ENCODE measurements at places on chromosomes 1 and 21.

- no peak overlapping the region for H3K4me3 ChIP-seq
- H3K4me1 ChIP-seq: no peaks in the 10 kb centered on the region
- no peaks in the 10 kb centered on the region for H3K27me3 ChIP-seq
- no peak for DNase-seq
- no peaks in the 10 kb centered on the region for H3K36me3 ChIP-seq
Observed at GRCh38 chr1:40699787-40700186, 8.3 kb downstream of the NFYC start.

DNA sequence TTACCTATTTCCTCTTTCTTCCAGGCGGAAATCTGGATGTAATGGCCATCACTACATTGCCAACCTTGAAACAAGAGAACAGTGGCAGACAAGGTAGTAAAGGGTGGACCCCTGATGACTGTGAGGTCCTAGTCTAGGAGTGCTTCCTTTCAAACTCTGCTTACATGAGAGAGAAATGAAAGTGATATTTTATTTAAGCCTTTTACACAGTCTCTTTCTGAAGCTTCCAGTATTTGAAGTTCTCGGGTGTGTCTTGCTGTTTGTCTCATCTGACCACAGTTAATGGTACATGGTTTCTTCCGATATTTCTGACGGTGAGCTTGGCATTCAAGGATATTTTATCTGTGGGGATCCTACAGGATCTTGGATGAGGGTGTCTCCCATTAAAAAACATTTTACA lies 215.2 kb downstream of the SLC45A1 start:
- H3K27ac ChIP-seq: no peak overlapping the region
- H3K36me3 ChIP-seq: no peaks in the 10 kb centered on the region
- H3K4me3 ChIP-seq: no peak overlapping the region

GRCh38 chr1:41382480-41383090 lies 21.4 kb downstream of the FOXO6 start:
- H3K27ac ChIP-seq: peak overlapping the region; percentile 65
- H3K36me3 ChIP-seq: no peaks in the 10 kb centered on the region
- DNase-seq: peak; percentile 57
- H3K4me3 ChIP-seq: peak overlapping the region; percentile 35
- peaks cover 20% of the 10 kb centered on the region for H3K27me3 ChIP-seq
- H3K4me1 ChIP-seq: no peaks in the 10 kb centered on the region

DNA sequence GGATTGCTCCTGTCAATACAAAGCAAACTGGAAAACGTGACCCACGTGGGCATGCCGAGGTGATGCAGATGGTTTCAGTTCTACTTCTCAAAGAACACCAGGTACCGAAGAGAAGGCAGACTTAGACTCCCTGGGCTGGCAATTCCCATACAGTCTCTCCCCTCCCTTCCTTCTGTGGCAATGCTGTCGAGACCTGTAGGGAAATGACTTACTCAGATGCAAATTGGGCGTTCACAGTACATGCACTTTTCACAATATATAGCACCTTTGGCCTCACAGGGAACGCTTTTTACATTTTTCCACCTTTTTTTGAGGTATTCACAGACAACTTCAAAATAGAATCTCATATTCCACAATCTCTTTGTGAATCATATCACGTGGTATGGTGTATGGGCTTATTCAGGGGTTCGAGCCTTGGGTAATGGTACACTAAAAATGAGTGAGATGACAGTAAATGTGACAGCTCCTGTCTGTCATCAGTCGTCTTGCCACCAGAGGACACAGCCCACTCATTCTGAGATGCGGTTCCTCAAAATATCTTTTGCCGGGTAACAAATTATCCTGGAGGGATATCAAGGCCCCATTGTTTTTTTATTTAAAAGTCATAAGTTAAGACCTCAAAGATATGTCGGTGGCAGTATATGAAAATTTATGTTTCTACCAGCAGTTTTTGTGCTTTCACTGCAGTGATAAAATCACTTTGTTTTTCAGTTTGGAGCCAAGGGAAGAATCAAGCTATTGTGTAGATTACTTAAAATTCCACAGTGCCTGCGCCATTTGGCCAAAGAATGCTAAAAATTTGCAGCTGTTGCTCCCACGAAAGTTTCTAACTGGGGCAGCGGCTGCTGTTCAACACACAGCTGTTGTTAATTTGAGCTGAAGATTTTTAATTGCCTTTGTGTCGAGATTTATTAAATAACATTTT lies 168.4 kb downstream of the ZZZ3 start:
- H3K36me3 ChIP-seq: no peaks in the 10 kb centered on the region
- no peak overlapping the region for H3K4me3 ChIP-seq
- H3K4me1 ChIP-seq: no peaks in the 10 kb centered on the region
- no peak overlapping the region for H3K27ac ChIP-seq
- H3K27me3 ChIP-seq: no peaks in the 10 kb centered on the region

DNA sequence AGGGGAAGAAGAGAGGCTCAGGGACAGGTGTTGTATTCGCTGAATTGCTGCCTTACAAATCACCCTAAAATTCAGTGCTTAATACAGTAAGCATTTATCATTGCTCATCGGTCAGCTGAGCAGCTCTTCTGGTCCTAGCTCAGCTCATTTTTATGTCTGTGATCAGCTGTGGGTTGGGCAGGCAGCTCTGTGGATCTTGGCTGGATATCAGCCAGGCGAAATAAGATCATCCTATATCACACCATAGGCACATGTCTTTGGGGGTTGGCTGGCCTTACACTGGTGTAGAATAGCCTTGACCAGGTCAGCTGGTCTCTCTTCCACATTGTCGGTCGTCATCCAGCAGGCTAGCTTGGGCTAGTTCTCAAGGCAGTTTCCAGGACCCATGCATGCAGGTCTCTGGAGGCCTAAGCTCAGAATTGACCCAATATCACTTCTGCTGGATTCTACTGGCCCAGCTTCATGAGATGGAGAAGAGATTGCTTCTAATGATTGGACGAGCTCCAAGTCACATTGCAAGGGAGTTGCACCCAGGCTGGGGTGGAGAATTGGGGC lies 448.6 kb downstream of the KIF26B start:
- no peaks in the 10 kb centered on the region for H3K36me3 ChIP-seq
- H3K27me3 ChIP-seq: no peaks in the 10 kb centered on the region
- no peaks in the 10 kb centered on the region for H3K4me1 ChIP-seq
- H3K27ac ChIP-seq: no peak overlapping the region

- no peak for DNase-seq
- no peaks in the 10 kb centered on the region for H3K4me1 ChIP-seq
- H3K27ac ChIP-seq: no peak overlapping the region
- no peak overlapping the region for H3K4me3 ChIP-seq
- H3K27me3 ChIP-seq: no peaks in the 10 kb centered on the region
Observed at GRCh38 chr1:246815693-246816270, 91.6 kb downstream of the SCCPDH start.

- H3K36me3 ChIP-seq: no peaks in the 10 kb centered on the region
- H3K4me3 ChIP-seq: no peak overlapping the region
- DNase-seq: no peak
- H3K4me1 ChIP-seq: peaks cover 2% of the 10 kb centered on the region
- no peaks in the 10 kb centered on the region for H3K27me3 ChIP-seq
Observed at GRCh38 chr21:43762303-43763128, 13.6 kb downstream of the CSTB start.

DNA sequence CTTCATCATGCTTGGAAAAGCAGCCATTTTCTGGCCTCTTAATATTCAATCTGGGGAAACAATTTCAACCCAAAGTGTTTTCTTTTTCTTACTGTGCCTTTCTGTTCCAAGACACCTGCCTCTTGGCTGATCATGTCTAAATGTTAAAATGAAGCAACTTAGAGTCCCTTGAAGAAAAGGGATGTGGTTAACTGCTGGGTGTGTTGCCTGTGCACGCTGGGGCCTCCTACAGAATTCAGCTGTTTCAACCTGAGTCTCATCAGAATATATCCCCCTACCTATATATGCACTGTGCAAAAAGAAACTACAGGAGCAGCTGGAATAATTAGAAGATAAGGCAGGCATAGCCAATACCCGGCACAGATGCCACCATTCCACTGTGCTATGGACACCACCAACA lies 222.0 kb downstream of the OMA1 start:
- H3K4me1 ChIP-seq: no peaks in the 10 kb centered on the region
- no peaks in the 10 kb centered on the region for H3K27me3 ChIP-seq
- H3K4me3 ChIP-seq: no peak overlapping the region
- no peaks in the 10 kb centered on the region for H3K36me3 ChIP-seq

DNA sequence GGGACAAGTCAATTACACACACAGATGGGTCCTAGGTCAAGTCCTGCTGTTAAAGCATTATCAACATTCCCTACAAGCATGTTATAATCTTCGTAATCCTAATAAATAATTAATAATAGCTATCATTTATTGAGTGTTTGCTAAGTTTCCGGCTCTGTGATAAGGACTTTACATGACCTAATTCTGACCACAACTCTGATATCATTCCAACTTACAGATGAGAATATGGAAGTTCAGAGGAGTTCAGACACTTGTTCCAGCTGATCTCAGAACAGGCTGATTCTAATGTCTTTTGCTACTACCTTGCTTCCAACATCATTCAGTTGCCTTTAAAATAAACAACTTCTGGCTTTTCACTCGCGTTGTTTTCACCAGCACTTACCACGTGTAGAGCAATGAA lies 770.1 kb upstream of the CXADR start:
- no peak for DNase-seq
- no peak overlapping the region for H3K4me3 ChIP-seq
- no peaks in the 10 kb centered on the region for H3K36me3 ChIP-seq
- H3K4me1 ChIP-seq: no peaks in the 10 kb centered on the region
- H3K27me3 ChIP-seq: no peaks in the 10 kb centered on the region

DNA sequence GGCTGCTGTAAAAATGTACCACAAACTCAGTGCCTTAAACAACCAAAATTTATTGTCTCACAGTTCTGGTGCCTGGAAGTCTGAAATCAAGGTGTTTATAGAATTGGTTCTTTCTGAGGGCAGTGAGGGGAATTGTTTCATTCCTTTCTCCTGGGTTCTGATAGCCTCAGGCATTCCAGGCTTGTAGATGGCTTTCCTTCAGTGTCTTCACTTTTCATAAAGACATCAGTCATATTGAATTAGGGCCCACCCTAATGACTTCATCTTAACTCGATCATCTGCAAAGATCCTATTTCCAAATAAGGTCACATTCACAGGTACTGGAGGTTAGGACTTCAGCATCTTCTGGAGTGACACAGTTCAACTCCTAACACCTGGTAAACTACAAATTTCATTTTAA lies 15.0 kb downstream of the CDKN2C start:
- H3K4me1 ChIP-seq: no peaks in the 10 kb centered on the region
- H3K4me3 ChIP-seq: no peak overlapping the region
- H3K27me3 ChIP-seq: no peaks in the 10 kb centered on the region
- no peak overlapping the region for H3K27ac ChIP-seq

DNA sequence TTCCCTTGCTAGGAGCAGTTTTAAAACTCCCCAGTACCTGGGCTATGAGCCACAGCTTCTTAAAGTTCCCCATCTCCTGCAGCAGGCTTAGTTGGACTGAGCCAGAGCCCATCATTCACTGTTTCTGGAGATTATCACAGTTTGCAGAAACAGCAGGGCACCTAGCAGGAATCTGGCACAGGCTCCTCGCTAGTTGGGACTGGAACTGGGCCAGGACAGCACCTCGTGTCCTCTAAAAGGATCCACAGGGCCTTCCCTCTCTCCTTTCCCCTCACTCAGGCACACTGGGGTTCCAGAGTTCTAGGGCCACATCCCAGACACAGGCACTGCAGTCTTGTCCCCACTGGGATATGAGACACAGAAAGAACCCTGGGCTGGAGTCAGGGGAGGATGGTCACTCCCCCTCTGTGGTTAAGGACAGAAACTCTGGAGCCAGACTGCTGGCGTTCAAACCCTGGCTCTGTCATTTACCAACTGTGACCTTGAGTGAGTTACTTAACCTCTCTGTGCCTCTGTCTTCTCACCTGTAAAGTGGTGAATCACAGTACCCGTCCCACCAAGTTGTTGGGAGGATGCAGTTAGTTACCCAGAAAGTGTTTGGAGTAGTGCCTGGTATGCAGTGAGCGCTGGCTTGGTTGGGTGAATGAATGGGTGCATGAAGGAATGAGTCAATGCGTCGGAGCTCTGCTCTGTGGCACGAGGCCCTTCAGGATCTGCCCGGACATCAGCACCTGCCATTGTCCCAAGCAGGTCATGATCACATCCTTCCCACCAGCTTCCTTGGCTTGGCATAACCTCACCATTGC lies 18.8 kb upstream of the ECE1 start:
- H3K27me3 ChIP-seq: no peaks in the 10 kb centered on the region
- no peaks in the 10 kb centered on the region for H3K36me3 ChIP-seq
- no peaks in the 10 kb centered on the region for H3K4me1 ChIP-seq
- H3K27ac ChIP-seq: no peak overlapping the region
- no peak for DNase-seq

GRCh38 chr1:232575763-232576040 lies 54.2 kb downstream of the SIPA1L2 start:
- no peaks in the 10 kb centered on the region for H3K4me1 ChIP-seq
- H3K27me3 ChIP-seq: no peaks in the 10 kb centered on the region
- no peak overlapping the region for H3K4me3 ChIP-seq
- H3K27ac ChIP-seq: no peak overlapping the region
- DNase-seq: no peak

GRCh38 chr1:23436520-23437354 lies 12.2 kb upstream of the TCEA3 start:
- peak; percentile 98 for DNase-seq
- peaks cover 10% of the 10 kb centered on the region for H3K4me1 ChIP-seq
- H3K4me3 ChIP-seq: no peak overlapping the region
- peak overlapping the region; percentile 82 for H3K27ac ChIP-seq

- H3K4me3 ChIP-seq: no peak overlapping the region
- H3K4me1 ChIP-seq: no peaks in the 10 kb centered on the region
- no peak overlapping the region for H3K27ac ChIP-seq
- DNase-seq: no peak
Observed at GRCh38 chr21:44556879-44557278, 1.7 kb downstream of the KRTAP10-3 start.

- no peak overlapping the region for H3K4me3 ChIP-seq
- no peak for DNase-seq
- no peaks in the 10 kb centered on the region for H3K36me3 ChIP-seq
Observed at GRCh38 chr1:98940722-98941079, 64.0 kb downstream of the PLPPR5 start.

- H3K36me3 ChIP-seq: no peaks in the 10 kb centered on the region
- no peak for DNase-seq
- no peaks in the 10 kb centered on the region for H3K27me3 ChIP-seq
- H3K4me3 ChIP-seq: no peak overlapping the region
Observed at GRCh38 chr1:181185461-181185860, 97.0 kb downstream of the IER5 start.

DNA sequence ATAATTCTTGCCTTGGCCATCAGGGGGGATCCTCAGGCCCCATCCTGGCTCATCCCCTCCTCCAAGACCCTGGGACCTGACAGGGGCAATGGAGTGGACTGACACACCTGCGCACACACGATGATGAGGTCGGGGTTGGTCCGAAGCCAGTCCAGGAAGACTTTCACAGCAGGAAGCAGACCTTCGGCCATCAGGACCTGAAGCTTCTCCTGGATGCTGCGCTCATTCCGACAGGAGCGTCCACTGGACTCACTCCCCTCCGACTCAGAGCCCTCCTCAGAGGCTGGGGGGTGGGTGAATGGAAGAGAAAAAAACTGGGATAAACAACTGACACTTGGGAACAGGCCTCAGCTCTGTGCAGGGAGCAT lies 15.4 kb upstream of the PAQR6 start:
- DNase-seq: no peak
- no peak overlapping the region for H3K27ac ChIP-seq
- H3K4me1 ChIP-seq: no peaks in the 10 kb centered on the region
- H3K4me3 ChIP-seq: no peak overlapping the region
